CD4-positive, alpha-beta memory T cell (primary cell): ENCODE measurements at places on chromosomes 1 and 21. TPM values are rescaled to one million over a fixed set of nuclear protein-coding genes. Genes with fewer than 3 reads are reported as not detected.
A peak's percentile ranks its signal among the peaks of the same experiment; 100 is the strongest.

Gene SPRR4
- not detected for total RNA-seq

Gene SPRR2E
- not detected for total RNA-seq

Gene GPR25
- 9.2 TPM for total RNA-seq

Gene ACAP3
- 65.6 TPM for total RNA-seq

Gene FCRL3
- 6.1 TPM for total RNA-seq

GRCh38 chr1:76933847-76934815 lies 66.9 kb downstream of the ST6GALNAC5 start:
- no peak overlapping the region for H3K27ac ChIP-seq
- H3K27me3 ChIP-seq: no peaks in the 10 kb centered on the region
- DNase-seq: no peak
- H3K4me3 ChIP-seq: no peak overlapping the region
- H3K4me1 ChIP-seq: no peaks in the 10 kb centered on the region
- H3K36me3 ChIP-seq: no peaks in the 10 kb centered on the region

DNA sequence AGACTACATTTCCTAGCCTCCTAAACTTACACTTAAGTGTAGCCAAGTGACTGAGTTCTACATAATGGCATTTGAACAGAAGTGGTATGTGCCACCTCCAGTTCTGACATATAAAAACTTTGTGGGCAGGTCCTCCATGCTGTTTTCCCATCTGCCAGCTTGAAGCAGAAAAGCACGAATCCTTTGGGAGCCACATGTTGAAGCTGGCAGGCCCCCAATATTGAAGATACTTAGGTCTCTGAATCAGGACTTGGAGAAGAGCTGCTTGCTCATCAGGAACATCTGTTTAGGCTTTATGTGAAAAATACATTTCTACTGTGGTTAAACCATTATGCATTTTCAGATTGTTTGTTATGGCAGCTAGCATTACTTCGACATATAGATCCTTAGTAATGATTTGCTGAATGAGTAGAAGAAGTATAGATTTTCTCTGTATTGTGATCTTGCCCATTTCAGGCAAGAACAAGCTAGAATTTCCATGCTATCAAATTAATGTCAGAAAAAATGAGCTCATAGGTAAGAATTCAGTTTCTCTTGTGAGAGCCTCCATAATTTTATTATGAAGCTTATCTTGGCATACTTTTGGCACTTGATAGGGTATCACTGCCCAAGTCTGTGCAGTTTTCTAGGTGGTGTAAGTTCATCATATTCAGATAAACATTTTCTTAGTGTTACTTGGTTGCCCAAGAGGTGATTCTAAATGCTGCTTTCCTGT lies 68.4 kb downstream of the GDAP2 start:
- H3K36me3 ChIP-seq: peaks cover 2% of the 10 kb centered on the region
- no peak overlapping the region for H3K4me3 ChIP-seq
- no peak overlapping the region for H3K27ac ChIP-seq

- H3K4me1 ChIP-seq: peaks cover 3% of the 10 kb centered on the region
- no peak overlapping the region for H3K4me3 ChIP-seq
- no peak for DNase-seq
- no peak overlapping the region for H3K27ac ChIP-seq
- no peaks in the 10 kb centered on the region for H3K27me3 ChIP-seq
These were observed 14.2 kb downstream of the ETV3L start for GRCh38 chr1:157085421-157085820.

DNA sequence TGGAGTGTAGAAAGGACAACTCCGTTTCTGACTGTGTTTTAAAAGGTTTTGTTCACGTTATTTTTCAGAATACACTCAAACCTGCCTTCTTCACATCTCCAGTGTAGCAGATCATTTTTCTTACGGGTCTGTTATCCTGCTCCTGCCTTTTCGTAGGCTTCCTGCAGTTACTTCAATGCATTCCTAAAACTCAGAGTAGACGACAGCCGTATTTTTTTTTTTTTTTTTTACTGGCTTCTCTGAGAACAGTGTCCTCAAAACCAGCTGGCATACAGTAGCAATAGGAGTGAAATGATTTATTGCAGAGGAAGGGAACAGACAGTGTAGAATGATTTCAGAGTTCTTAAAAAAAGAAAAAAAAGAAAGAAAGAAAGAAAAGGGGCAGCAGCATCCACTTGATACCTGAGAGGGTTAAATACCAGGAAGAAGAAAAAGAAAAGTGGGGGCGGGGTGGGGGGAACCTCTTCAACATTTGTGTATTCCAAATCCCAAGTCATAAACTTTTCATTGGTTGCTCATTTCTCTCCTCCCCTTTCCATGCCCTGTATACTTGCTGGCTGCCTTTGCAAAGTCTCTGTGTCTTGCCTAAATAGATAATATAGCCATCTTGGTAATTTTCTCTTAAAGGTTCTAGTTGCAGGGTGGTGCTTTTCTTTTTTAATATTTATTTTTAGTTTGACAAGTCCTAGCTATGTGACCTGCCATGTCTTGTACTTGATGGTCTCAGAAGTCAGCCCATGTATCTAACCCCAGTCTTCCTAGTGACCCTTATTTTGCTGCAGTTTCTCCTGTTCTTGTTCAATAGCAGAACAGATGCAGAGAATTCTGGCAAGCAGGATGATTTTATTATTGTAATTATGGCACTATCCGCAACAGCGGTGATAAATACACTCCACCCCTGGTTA lies 2.8 kb downstream of the TGFB2 start:
- no peaks in the 10 kb centered on the region for H3K27me3 ChIP-seq
- no peak for DNase-seq
- peaks cover 46% of the 10 kb centered on the region for H3K4me1 ChIP-seq
- H3K27ac ChIP-seq: no peak overlapping the region
- no peak overlapping the region for H3K4me3 ChIP-seq

DNA sequence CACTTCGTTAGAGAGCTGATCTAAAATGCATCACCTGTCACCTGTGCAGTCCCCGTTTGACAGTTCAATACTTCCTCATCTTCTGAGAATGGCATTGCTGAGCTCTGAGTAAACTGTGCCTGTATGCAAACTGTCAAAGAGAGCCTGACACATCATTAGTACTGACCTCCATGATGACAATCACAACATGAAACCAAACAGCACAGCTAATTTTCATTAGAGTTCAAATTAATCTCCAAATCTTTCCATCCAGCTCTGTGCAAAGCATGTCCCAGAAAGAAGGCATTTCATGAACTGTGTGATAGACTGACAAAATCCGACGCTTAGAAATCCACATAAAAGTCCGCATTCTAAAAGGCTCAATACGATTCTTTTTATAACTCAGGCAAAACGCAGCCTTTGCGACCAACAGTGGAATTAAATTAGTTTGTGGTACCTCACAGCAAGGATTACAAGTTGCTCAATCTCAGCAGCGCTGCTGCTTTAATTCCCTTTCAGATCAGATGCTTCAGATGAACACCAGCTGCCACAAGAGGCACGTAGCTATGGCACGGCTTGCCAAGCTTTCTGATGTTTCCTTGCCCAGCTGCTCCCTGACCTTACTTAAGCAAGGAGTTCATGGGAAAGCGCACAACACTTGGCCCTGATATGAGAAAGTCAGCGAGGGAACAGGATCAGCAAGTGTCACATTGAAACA lies 765.5 kb upstream of the PRMT6 start:
- DNase-seq: no peak
- no peaks in the 10 kb centered on the region for H3K4me1 ChIP-seq
- no peak overlapping the region for H3K27ac ChIP-seq
- no peak overlapping the region for H3K4me3 ChIP-seq
- H3K36me3 ChIP-seq: no peaks in the 10 kb centered on the region

- H3K27me3 ChIP-seq: no peaks in the 10 kb centered on the region
- peaks cover 95% of the 10 kb centered on the region for H3K36me3 ChIP-seq
- no peak overlapping the region for H3K4me3 ChIP-seq
- no peak for DNase-seq
These were observed 9.4 kb downstream of the NCSTN start for GRCh38 chr1:160352555-160352954.

DNA sequence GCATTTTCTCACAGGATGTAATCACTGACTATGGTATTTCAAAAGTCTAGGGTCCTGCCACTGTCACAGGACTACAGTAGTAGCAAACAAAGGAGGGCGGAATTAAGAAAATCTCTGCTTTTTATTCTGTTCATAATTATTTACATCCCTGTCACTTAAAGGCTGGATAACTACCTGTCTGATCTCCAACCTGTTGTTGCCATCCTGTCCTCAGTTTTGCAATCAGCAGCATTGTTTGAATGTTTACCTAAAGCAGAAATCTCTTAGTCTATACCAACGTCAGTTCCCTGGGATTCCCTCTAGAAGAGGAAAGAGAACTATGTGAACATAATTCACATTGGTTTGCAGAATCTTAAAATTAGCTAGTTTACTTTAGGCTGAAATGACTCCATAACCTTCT lies 218.5 kb downstream of the PBX1 start:
- H3K4me3 ChIP-seq: no peak overlapping the region
- H3K36me3 ChIP-seq: no peaks in the 10 kb centered on the region
- no peak overlapping the region for H3K27ac ChIP-seq
- no peak for DNase-seq
- H3K4me1 ChIP-seq: no peaks in the 10 kb centered on the region

GRCh38 chr1:68140536-68140935 lies 90.1 kb upstream of the DIRAS3 start:
- H3K27me3 ChIP-seq: no peaks in the 10 kb centered on the region
- no peak for DNase-seq
- H3K36me3 ChIP-seq: no peaks in the 10 kb centered on the region
- no peak overlapping the region for H3K4me3 ChIP-seq

DNA sequence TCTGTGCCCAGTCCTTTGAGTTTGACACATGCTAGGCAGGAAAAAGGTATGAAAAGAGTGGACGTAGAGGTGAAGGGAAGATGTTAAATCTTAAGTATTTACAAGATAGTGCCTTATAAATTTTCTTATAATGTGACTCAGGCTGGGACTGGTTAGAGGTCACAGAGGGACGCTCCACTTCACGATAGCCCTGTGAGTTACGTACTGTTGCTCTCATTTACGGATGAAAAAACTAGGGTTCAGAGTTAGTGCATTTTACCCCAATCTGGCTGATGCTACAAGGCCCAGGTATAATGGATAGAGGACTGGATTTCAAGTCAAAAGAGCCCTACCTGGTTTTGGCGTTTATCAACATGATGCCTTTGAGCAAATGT lies 1.4 kb upstream of the TUT4 start:
- peaks cover 30% of the 10 kb centered on the region for H3K4me1 ChIP-seq
- peak overlapping the region; percentile 92 for H3K27ac ChIP-seq
- H3K27me3 ChIP-seq: no peaks in the 10 kb centered on the region
- H3K4me3 ChIP-seq: no peak overlapping the region
- no peak for DNase-seq
